Camera-type eye (tissue), 1 donor: ENCODE measurements at places on chromosomes 3 and 15. TPM values are rescaled to one million over a fixed set of nuclear protein-coding genes. Genes with fewer than 3 reads are reported as not detected.

C15orf40 gene
- total RNA-seq = 24.6 TPM

SLMAP gene
- total RNA-seq = 184 TPM

FAM107A gene
- total RNA-seq = 18.9 TPM

ARPP21 gene
- 22.7 TPM for total RNA-seq

LRTM1 gene
- total RNA-seq = 22.9 TPM

CCNB2 gene
- total RNA-seq = 21.2 TPM

BLOC1S6 gene
- total RNA-seq = 106 TPM
